ENCODE measurements at places on chromosomes 16 and 17.

DNA sequence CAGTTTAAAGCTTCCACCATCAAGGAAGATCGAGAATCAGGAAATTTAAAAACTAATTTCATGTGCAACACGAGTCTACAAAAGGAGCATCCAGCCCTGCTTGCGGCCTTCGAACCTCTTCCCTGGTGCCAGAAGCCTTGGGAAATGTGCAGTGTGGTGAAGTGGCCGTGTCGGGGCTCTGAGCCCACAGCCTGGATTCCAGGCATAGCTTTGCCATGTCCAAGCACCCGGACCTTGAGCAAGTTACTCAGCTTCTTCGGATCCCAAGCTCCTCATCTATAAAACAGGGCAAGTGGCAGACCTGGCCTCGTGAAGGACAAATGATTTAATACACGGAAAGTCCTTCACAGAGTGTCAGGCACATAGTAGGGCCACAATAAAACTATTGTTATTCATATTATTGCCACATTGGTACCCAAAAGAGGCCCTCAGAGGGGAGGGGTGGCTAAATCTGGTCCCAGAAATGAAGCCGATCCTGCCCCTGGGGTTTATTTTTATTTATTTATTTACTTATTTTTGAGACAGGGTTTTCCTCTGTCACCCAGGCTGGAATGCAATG lies 34.8 kb downstream of the COTL1 start:
- DNase-seq, result no peak
- peaks cover 22% of the 10 kb centered on the region for H3K36me3 ChIP-seq
- H3K4me3 ChIP-seq, result no peak overlapping the region
- H3K4me1 ChIP-seq, result peaks cover 20% of the 10 kb centered on the region
- no peak overlapping the region for H3K27ac ChIP-seq

DNA sequence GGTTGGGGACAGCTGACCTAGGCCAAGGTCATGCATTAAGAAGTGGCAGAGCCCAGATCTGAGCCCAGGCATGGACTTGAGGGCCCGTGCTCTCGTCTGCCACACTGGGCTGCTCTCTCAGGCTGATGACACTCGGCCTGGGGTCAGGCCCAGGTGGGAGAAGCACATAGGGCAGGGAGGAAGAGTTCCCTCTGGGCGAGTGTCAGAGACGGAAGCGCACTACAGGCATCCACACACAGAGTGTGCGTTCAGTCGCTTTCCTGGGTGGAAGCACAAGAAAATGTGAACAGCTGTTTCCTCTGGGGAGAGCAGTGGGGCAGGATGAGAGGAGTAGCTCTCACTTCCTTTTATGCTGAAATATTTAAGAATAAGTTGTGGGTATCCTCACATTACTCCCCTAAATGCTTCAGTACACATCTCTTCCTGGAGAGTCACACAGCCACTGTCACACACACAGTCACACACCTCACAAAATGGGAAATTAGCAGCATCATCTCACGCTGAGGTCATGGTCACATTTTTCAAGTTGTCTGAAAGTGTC lies 59.7 kb downstream of the B9D1 start:
- DNase-seq, result no peak
- H3K27ac ChIP-seq, result no peak overlapping the region
- no peaks in the 10 kb centered on the region for H3K36me3 ChIP-seq
- H3K4me1 ChIP-seq, result peaks cover 13% of the 10 kb centered on the region
- H3K27me3 ChIP-seq, result no peaks in the 10 kb centered on the region
- no peak overlapping the region for H3K4me3 ChIP-seq

DNA sequence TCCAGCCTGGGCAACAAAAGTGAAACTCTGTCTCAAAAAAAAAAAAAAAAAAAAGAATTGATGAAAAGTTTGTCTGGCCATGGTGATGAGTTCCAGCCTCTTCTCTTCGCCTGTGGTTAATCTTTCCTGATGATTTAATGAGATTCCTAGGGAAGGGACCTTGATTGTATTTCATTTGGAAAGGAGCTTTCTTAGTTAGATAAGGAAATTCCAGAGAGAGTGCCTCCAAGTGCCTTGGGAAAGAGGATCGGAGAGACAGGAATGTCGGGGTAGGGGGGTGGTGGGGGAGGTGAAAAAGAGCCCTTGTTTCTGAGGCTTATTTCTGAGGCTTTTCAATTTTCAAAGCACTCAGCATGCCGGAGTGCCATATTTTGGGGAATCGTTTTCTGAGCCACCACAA lies 93.2 kb upstream of the SIAH1 start:
- H3K27me3 ChIP-seq, result peaks cover 28% of the 10 kb centered on the region
- no peak for DNase-seq
- no peak overlapping the region for H3K27ac ChIP-seq
- H3K4me1 ChIP-seq, result no peaks in the 10 kb centered on the region
- no peak overlapping the region for H3K4me3 ChIP-seq

GRCh38 chr16:26672206-26672605 lies 394.5 kb upstream of the C16orf82 start:
- no peak overlapping the region for H3K4me3 ChIP-seq
- no peaks in the 10 kb centered on the region for H3K36me3 ChIP-seq
- H3K27ac ChIP-seq, result no peak overlapping the region
- no peak for DNase-seq
- H3K4me1 ChIP-seq, result no peaks in the 10 kb centered on the region

DNA sequence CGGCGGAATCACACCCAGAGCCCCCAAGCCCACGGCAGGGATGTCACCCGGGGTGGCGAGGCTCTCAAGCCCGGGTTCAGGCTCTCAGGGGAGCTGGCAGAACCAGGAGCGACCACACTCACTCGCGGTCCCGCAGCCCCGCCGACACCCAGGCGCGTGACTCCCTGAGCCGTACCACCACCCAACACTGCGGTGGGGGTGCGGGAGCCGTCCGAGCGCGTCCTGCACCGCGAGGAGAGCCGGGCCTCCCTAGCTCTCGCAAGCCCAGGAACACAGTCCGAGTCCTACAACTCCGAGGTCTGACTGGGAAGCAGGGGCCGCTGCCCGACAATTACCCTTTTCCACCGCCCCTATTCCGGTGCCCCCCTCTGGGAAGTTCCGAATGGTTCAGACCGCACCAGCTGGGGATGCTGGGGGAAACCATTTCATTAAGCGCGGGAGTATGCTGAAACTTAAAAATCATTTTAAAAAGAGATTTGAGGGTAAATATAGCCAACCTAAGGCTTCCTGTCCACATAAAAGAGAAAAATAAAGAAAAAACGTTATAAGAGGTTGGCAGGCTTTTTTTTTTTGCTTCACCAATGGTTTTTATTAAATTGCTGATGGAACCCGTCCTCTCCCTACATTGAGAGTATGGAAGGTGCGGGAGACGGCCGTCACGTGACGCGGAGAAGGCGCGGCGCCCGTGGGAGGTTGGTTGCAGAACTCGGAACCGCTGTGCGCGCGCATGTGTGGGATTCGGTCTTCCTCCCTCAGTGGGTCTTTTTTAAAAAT lies at the start of gene FLCN:
TSS of gene FLCN (minus strand) at position 143 of the 774 bp plus-strand sequence. CDS start 9,031 bp downstream, outside the sequence.
- peak within 1 kb of the TSS; percentile 100 for H3K27ac ChIP-seq
- peaks cover 25% of the 10 kb centered on the region for H3K36me3 ChIP-seq

GRCh38 chr16:72357910-72358309 lies 186.0 kb upstream of the PMFBP1 start:
- DNase-seq, result no peak
- no peak overlapping the region for H3K27ac ChIP-seq
- no peaks in the 10 kb centered on the region for H3K4me1 ChIP-seq

DNA sequence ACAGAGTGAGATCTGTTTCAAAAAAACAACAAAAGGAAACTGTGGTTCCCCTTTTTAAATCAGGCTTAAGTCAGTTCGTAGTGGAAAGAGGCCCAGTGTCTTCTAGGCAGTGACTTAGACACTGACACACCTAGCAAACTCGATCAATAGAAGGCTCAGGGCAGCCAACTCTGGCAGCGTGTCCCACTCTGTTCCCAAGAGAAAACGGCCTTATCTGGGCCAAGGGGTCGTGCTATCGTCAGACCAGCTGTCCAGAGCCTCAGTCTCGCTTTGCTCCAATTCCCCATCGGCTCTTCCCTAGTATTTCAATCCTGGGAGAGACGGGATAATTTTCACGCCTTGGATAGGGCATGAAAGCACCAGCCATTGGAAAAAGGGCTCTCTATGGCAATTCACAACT lies 72.9 kb downstream of the SLC5A11 start:
- peak overlapping the region; percentile 11 for H3K27ac ChIP-seq
- no peak for DNase-seq
- H3K36me3 ChIP-seq, result peaks cover 45% of the 10 kb centered on the region
- H3K4me3 ChIP-seq, result no peak overlapping the region

- no peak for DNase-seq
- no peak overlapping the region for H3K4me3 ChIP-seq
- H3K36me3 ChIP-seq, result no peaks in the 10 kb centered on the region
- H3K27ac ChIP-seq, result no peak overlapping the region
- H3K4me1 ChIP-seq, result no peaks in the 10 kb centered on the region
- H3K27me3 ChIP-seq, result no peaks in the 10 kb centered on the region
Observed at GRCh38 chr16:65769776-65770438, 596.6 kb upstream of the CDH5 start.

DNA sequence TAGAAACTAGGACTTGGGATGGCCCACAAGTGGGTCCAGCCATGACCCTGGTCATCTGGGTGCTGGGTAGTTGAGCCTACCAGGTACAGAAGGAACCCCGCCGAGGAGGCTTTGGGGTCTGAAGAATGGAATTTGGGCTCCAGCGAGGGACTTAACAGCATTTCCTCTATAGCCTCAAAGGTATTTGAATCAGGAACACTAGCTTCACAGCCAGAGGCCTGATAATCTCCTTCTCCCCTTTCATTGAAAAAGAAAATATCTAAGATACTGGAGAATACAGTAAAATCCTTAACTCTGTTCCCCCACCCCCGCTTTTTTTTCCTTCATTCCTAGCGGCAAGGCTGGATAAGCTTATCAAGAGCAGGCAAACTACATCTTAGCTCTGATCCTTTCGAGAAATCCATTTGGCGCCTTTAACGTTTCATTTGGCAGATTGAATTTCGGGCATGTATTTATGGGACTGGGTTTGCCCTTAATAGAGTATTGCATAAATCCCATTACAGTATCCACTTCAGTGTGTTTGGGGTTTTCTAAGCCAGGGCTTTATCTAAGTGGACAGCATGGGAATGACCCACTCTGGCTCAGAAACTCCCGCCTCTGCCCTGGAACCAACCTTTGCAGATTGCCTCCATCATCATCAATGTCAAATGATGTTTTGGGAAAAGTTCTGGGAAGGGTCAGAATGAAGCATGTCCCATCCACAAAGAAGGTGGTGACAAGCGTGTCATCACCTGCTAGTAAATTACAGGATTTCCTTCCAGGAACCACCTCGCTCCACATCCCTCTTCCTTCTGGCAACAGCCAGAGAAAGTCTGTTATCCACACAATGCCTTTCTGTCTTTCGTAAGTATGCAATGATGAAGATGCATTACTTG lies 36.9 kb downstream of the XYLT1 start:
- H3K27ac ChIP-seq, result no peak overlapping the region
- H3K27me3 ChIP-seq, result no peaks in the 10 kb centered on the region
- H3K36me3 ChIP-seq, result no peaks in the 10 kb centered on the region
- peaks cover 41% of the 10 kb centered on the region for H3K4me1 ChIP-seq
- H3K4me3 ChIP-seq, result no peak overlapping the region
- DNase-seq, result no peak

DNA sequence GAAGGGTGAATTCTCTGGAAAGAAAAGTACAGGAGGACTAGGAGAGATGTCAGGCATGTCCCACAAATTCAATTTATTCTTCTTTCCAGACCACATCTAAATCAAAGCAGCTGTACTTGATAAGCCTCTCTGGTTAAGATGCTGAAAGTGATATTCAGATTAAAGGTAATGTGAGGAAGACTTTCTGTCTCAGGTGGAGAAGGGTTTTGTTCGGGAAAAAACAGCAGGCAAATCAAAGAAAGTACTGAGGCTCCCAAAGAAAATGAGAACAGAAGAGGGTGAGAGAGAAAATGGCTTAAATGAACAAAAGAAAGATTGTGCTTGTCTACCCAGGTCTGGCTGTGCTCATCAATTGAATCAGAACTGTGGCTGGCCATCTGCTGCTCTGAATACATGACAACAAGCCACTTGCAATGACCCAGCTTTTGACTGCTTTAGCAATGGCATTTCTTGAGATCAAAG lies 55.6 kb downstream of the MMD start:
- no peak overlapping the region for H3K27ac ChIP-seq
- H3K36me3 ChIP-seq, result no peaks in the 10 kb centered on the region
- DNase-seq, result no peak

- DNase-seq, result no peak
- peaks cover 38% of the 10 kb centered on the region for H3K27me3 ChIP-seq
- H3K36me3 ChIP-seq, result no peaks in the 10 kb centered on the region
- H3K27ac ChIP-seq, result no peak overlapping the region
- no peak overlapping the region for H3K4me3 ChIP-seq
Observed at GRCh38 chr16:88102597-88102996, 151.4 kb downstream of the BANP start.

GRCh38 chr16:59634951-59635350 lies 900.8 kb upstream of the GOT2 start:
- H3K27me3 ChIP-seq, result no peaks in the 10 kb centered on the region
- H3K27ac ChIP-seq, result no peak overlapping the region
- H3K36me3 ChIP-seq, result no peaks in the 10 kb centered on the region
- no peaks in the 10 kb centered on the region for H3K4me1 ChIP-seq

GRCh38 chr16:19478505-19478904 lies 43.4 kb downstream of the GDE1 start:
- H3K4me3 ChIP-seq, result no peak overlapping the region
- no peak overlapping the region for H3K27ac ChIP-seq
- no peaks in the 10 kb centered on the region for H3K36me3 ChIP-seq
- no peak for DNase-seq
- H3K27me3 ChIP-seq, result peaks cover 7% of the 10 kb centered on the region

- H3K4me3 ChIP-seq, result peak overlapping the region; percentile 65
- H3K27ac ChIP-seq, result peak overlapping the region; percentile 86
- peaks cover 5% of the 10 kb centered on the region for H3K36me3 ChIP-seq
- H3K4me1 ChIP-seq, result peaks cover 36% of the 10 kb centered on the region
Observed at GRCh38 chr16:19696328-19696727, 21.7 kb downstream of the KNOP1 start.

- peaks cover 19% of the 10 kb centered on the region for H3K27me3 ChIP-seq
- H3K4me3 ChIP-seq, result peak overlapping the region; percentile 58
- peak overlapping the region; percentile 87 for H3K27ac ChIP-seq
- H3K4me1 ChIP-seq, result peaks cover 31% of the 10 kb centered on the region
- peaks cover 14% of the 10 kb centered on the region for H3K36me3 ChIP-seq
Observed at GRCh38 chr17:43701318-43701743, 39.6 kb upstream of the MEOX1 start.

DNA sequence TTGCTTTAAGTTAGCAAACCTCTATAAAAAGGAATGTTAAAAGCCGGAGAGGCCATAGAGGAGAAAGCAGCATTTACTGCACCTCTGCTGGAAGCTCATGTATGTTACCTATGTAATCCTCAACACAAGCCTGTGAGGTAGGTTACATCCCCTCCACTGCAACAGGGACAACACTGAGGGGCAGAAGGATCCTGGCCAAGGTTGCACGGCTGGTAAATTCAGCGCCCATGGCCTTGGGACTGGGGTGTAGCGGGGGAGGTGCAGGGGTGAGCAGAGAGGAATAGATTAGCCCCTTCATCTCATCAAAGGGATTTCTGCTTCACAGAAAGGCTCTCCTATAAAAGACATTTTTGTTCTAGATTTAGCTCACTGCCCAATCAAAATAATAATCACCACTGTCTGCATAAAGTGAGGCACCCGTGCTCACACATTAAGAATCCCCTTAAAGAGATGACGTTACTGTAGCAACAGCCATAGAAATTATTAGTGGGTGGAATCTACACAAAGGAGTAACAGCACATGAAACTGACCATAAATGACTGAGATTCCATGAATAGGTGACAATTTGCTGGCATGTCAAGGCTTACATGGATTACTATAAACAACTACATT lies 3.3 kb downstream of the ZCCHC14 start:
- peak overlapping the region; percentile 82 for H3K27ac ChIP-seq
- H3K27me3 ChIP-seq, result no peaks in the 10 kb centered on the region
- H3K4me1 ChIP-seq, result peaks cover 45% of the 10 kb centered on the region

GRCh38 chr17:77602883-77603640 lies 355.4 kb upstream of the TNRC6C start:
- H3K27ac ChIP-seq, result no peak overlapping the region
- no peaks in the 10 kb centered on the region for H3K27me3 ChIP-seq
- no peak for DNase-seq
- H3K4me1 ChIP-seq, result peaks cover 1% of the 10 kb centered on the region
- H3K36me3 ChIP-seq, result no peaks in the 10 kb centered on the region

Measured in effector memory CD8-positive, alpha-beta T cell (primary cell).